ENCODE measurements at places on chromosomes 6 and 20.

DNA sequence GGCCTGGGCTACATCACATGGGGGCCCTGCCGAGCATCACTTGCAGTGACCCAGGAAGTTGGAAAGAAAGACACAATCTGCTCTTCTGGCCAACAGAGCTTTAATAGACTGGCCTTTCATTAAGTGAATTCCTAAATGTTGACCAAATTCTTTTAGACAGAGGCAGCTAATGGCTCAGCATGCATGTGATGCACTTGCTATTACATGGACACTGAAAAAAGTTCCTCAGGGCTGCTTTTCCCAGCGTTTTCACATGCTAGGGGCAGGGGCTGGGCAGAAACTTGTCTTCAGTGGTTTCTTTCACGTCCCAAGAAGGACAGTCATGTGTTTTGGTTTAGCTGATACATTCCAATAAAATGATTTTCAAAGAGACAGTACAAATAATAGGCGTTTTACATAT lies 651.0 kb upstream of the SLC35B3 start:
- DNase-seq = no peak

- DNase-seq = no peak
These were observed 32.8 kb downstream of the CD164 start for GRCh38 chr6:109349419-109349987.

- DNase-seq = no peak
These were observed 114.8 kb upstream of the SNX9 start for GRCh38 chr6:157708239-157708638.

GRCh38 chr20:4814696-4815252 lies 93.1 kb downstream of the PRND start:
- peak; percentile 75 for DNase-seq

DNA sequence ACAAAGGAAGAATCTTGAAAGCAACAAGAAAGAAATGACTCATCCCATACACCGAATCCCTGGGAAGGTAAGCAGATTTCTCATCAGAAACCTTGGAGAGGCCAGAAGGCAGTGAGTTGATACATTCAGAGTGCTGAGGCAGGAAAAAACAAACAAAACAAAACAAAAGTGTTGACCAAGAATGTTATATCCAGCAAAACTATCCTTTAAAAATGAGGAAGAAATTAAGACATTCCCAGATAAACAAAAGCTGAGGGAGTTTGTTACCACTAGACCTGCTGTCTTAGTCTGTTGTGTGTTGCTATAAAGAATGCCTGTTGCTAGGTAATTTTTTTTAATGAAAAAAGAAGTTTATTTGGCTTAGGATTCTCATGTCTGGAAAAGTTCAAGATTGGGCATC lies 33.7 kb upstream of the PPP1R3G start:
- no peak for DNase-seq

GRCh38 chr6:12467706-12468670 lies 177.8 kb downstream of the EDN1 start:
- DNase-seq = no peak

Measured in GM13977 (cell line).